ENCODE measurements at places on chromosomes 7 and 10.

GRCh38 chr7:95952851-95953250, 180.5 kb downstream of the DYNC1I1 start:
- no peak for DNase-seq

GRCh38 chr10:114691442-114691941, 33.4 kb upstream of the ABLIM1 start:
- no peak for DNase-seq

- DNase-seq = no peak
Observed at GRCh38 chr7:93442478-93443224, 131.9 kb downstream of the CALCR start.

- no peak for DNase-seq
Observed at GRCh38 chr7:30193336-30193943, 58.7 kb downstream of the MTURN start.

GRCh38 chr10:10515479-10516204, 502.0 kb upstream of the CELF2 start:
- DNase-seq = no peak

DNA sequence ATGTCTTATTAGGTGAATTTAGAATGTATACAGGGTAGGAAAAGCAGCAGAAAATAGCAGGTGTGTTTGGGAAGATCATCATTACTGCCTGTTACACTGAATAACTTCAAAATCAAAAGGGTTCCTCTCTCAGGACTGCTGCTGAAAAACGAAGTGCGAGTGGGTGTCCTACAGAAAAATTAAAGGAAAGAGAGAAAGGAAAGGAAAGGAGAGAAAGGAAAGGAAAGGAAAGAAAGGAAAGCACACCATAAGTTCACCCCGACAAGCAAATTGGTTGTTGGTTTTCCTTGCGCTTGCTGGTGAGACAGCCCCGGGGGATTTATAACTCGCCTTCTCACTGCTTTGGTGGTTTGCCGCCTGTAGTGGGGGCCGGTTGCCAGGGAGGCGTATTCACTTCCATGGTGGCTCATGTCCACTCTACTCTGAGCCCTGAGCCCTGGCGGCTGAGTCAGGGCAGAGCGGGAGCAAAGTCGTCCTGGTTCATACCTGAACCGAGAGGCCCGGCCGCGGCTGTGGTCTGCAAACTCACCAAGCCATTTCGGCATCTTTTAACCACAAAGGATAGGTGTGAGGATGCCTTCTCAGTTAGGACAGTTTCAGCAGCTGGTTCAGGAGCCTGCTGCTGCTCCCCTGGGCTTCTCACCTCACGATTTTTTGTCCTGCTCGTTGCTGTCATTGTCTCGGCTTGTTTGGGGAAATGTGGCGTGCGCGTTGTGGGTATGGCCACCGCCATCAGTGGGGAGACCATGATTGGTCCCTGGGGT, 26.1 kb downstream of the INPP5A start:
- no peak for DNase-seq

- no peak for DNase-seq
Observed at GRCh38 chr10:26386781-26387180, 51.4 kb upstream of the APBB1IP start.

- DNase-seq = no peak
Observed at GRCh38 chr10:94219829-94220228, 142.9 kb downstream of the NOC3L start.

- DNase-seq = no peak
Observed at GRCh38 chr7:39248692-39249090, 271.0 kb downstream of the POU6F2 start.

GRCh38 chr7:47335071-47335470, 246.8 kb downstream of the TNS3 start:
- no peak for DNase-seq

GRCh38 chr7:91767820-91768219, 112.7 kb downstream of the MTERF1 start:
- no peak for DNase-seq

DNA sequence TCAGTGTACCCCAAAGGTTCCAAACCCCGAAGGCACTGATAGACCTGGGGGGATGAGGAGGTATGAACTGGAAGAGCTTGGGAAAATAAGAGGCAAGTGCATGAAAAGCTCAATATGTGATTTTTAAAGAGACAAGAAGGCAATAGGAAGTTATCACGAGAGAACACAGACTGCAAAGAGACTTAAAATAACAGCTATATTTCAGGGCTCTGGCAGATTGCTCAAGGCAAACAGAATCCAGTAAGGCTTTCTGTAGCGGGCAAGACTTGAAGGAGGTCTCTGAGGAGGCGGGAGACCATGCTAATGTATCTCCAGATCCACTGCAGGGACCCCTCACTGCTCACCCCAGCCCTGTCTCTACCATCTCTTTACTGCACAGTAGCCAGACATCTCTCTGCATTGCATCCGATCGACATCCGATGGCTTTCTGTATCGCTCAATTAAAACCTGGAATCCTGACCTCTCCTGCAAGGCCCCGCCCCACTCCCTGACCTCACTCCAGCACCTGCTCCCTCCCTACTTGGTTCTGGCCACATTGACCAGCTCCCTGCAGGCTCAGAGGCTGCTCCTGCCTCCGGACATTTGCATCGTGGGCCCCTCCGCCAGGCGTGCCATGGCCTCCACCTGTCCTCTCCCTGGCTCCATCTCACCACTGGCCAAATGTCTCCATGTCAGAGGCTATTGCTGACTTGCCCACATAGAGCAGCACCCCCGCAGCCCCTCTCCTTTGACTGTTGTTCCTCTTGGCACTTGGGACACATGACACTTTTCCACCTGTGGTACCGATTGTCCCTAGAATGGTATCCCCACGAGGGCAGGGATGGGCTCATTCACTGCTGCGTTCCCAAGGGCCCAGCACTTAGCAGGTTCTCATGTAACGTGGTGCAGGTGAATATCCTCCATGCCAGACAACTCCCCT, 118.0 kb downstream of the PRKAG2 start:
- DNase-seq = no peak

DNA sequence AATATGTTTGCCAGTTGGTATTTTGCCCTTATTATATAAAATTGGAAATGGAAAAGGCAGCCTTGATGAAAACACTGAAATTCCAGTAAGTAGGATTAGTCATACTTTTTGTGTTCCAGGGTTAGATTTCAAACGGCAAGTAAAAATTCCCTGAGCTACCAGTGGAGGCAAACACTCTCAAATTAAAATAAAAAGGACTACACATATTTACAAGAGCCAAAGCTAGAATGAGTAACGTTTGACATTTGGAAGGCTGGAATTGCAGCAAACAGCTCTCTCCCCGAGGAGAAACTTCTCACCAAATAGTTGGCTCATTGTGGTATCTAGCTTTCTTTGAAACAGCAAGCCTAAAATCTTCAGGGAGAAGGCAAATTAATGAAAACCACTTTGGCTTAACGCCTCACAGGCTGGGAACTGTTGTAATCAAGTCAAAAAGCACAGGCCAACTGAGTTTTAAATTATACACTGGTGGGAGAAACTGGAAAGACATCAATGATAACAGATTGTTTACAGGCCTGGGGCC, 288.4 kb downstream of the SNX13 start:
- DNase-seq = no peak

DNA sequence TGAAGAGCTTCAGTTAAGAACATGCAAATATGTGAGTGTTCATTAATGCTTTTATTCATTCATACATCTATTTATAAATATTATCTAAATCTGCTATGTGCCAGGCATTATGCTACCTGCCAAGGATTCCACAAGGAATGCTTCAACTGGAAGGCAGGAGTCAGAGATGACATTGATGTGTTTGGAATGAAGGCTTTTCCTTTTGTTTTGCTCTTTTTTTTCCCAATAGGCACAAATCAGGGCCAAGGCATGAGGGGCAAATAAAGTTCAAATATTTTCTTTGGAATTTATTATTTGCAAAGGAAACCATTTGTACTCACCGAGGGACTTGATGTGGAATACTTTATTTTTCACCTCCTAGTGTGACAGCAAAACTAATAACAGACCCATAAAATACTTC, 530.3 kb downstream of the ARL4A start:
- DNase-seq = no peak

DNA sequence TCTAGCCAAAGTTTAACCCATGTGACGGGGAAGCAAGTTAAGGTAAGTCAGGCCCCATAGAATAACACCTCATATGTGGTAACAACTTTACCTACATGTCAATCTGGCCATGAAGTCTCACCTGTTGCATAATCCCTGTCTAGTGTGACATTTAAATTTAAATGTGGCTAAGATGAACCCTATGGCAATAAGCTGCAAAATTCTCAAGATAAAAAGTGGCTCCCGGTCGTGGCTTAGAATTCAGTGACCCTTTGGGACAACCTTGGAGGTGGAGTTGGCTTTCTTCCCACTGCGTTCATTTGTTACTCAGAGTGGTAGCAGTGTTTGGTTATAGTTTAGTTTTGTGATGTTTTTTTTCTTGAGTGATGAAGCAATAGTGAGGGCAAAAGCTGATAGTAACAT, 90.6 kb downstream of the ARID5B start:
- no peak for DNase-seq

DNA sequence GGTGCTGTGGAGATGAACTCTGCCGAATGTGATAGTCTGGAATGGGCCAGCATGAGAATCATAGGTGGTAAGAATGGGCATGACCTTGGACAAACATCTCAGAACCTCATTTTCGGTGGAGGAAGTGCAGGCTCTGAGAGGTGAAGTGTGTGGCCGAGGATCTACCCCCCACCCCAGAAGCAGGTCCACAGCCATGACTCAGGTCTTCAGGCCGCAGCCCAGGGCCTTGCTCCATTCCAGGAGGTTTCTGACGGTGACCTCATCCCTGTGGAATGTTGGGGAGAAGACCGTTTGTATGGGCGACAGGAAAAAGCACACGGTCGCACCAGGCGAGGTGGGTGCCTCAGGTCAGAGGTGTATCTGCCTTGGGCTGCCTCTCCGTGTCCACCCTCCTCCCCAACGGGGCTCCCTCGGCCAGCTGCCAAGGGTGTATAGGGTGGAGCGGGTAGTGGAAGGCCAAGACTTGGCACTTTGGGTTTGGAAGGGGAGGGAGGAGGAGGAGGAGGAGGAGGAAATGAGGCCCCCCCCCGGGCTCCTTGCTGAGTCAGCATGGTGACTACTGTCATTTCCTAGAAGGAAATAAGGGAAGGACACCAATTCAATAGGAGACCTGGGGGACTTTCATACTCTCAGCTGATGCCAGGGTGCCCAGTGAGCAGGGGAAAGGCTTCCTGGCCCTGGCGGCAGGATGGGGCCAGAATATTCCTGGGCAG, 168.0 kb upstream of the RHEB start:
- DNase-seq = no peak

GRCh38 chr10:59753267-59753666, at the start of gene MRLN:
MRLN (minus strand) TSS chr10:59753455.
- no peak for DNase-seq

DNA sequence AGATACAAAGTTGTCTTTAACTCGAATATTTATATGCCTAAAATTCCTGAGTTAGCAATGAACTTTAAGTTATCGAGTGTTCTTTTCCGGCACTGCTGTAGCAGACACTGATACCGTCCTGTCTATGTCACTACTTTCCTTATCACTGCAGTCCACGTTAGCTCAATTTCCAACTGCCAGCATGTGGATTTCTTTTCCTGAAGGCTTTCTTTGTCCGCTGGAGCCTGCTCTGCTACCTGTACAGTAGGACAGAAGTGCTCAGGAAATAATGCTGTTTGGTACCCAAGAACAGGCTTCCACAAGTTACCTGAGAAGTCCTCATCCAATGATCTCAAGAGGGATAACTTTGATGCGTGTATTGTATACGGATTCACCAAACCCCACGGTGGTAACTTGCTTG, 329.4 kb downstream of the NXPH1 start:
- DNase-seq = no peak

DNA sequence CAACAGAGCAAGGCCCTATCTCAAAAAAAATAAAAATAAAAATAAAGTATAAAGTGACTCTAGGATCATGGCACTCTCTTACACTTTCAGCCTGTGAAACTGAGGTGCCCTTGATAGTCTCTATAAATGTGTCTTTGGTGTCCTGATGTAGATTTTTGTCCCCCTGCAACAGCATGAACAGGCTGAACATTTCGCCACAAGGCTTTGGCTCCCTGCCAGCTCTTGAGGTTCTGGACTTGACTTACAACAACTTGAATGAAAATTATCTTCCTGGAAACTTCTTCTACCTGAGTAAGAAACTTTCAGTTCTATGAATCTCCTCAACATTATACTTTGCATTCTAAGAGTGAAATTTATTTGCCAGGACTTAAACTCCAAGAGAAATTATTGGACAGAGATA, 48.1 kb upstream of the BMS1 start:
- no peak for DNase-seq

DNA sequence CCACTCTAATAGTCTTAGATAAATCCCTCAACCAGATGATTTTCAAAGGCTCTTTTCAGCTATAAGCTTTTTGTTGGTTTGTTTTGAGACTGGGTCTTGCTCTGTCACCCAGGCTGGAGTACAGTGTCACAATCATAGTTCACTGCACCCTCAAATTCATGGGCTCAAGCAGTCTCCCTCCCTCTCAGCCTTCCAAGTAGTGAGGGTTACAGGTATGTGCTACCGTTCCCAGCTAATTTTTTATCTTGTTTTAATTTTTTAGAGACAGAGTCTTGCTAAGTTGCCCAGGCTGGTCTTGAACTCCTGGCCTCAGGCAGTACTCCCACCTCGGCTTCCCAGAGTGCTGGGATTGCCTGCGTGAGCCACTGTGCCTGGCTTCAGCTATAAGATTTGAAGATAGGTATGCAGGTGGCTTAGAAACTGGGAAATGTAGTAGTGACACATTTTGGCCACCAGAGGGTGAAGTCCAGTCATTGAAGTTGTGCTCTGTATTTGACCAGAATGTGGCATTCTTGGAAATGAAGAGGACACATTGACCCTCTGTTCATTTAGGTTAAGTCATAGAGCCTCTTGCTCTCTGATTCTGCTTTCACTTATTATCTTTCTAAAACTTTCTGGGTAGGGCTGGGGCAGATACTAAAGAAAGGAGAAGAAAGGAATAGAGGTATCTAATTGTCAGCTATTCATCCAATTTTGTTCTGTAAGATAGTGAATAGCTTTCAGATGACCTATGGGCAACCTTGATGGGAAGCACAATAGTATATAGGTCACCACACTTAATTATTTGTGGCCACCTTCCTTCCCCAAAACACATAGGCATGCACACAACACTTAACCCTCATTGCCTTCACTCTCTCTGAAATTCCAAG, 36.0 kb downstream of the R3HCC1L start:
- no peak for DNase-seq

DNA sequence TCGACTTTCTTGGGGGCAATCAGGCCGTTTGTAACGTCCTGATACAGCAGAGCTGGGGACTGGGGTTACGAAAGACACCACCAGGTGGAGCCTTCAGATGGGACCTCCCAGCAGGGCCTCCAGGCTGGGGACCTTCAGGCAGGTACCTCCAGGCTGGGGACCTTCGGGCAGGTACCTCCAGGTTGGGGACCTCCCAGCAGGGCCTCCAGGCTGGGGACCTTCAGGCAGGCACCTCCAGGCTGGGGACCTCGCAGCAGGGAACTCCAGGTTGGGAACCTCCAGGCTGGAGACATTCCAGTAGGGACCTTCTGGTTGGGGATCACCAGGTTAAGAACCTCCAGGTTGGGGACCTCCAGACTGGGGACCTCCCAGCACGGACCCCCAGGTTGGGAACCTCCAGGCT, 23.5 kb upstream of the GPR146 start:
- DNase-seq = no peak

Measured in stimulated activated CD4-positive, alpha-beta T cell treated with anti-CD3 and anti-CD28 coated beads, TNF-alpha, amount 100 ng/mL, for 1 hour (primary cell).